Amniotic stem cell (primary cell): ENCODE measurements at places on chromosomes 2 and 18.
A peak's percentile ranks its signal among the peaks of the same experiment; 100 is the strongest.

GRCh38 chr18:61398961-61399705 is 65.9 kb downstream of the CDH20 start:
- peak; percentile 68 for DNase-seq

- no peak for DNase-seq
Observed at GRCh38 chr2:190982262-190983034, 31.5 kb downstream of the STAT1 start.

DNA sequence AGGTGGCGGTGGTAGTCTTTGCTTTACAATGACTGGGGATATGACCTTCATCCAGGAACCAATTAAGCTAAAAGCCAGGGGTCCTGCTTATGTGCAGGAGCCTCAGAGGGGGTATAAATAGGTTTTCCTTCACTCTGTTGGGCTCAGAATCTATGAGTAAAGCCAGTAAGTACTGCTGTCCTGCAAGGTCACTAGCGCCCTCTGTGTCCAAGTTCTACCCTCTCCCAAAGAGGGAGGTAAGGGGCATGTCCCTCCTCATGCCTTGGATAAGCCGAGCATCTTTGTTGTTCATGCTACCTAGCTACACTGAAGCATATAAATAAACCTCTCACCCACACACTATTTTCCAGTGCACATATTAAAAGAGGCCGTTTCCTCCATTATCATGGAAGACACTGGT is 79.4 kb downstream of the SPRED2 start:
- no peak for DNase-seq

- DNase-seq = no peak
Observed at GRCh38 chr2:82839036-82839435, 1620.0 kb downstream of the SUCLG1 start.

DNA sequence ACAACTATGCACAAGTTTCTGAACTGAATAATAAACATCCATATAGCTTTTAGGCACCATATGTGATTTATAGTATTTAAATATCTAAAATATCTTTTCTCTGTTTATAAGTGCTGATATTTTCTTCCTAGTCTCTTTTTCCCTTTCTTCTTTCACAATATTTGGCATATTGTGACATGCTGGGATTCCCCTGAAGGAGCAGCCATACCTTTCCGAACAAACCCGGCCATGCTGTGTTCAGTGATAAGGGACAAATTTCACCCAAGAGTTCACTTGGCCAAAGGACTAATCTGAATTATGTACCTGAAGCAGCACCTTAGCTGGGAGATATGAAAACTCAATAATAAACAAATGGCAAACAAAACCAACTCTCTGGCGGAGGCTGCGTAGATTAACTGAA is 250.8 kb downstream of the RDH14 start:
- DNase-seq = no peak

GRCh38 chr2:88626171-88627054 is 851 bp downstream of the EIF2AK3 start:
- DNase-seq = no peak

DNA sequence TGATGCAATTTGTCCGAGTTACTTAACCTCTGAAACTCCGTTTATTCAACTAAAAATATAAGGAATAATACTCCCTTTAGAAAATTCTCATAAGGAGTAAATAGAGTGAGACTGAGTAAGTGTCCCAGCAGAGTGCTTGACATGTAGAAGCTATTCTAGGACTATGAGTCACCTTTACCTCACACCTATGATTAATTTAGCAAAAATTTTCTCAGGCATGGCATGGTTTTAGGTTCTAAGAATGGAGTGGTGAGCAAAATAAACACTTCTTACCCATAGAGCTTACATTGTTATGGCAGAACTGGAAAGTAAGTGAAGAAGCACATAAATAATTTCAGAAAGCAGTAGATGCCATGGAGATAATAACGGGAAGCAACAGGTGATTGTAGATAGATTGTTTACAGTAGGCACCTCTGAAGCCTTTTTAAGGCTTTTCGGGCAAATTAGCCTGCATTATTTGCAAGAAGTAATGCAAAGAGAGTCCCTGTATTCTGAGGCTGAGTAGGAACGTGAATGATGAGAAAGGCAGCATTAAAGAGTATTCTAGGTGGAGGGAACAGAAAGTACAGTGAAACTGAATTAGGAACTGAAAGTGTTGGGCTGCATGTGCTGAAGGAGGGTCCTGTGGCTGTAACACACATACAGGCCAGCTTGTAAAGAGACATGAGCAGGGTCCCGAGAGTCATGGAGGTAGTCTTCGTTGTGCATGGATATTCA is 209.2 kb downstream of the ZNF407 start:
- DNase-seq = peak; percentile 20

- DNase-seq = no peak
Observed at GRCh38 chr2:71884303-71885042, 263.2 kb downstream of the CYP26B1 start.

DNA sequence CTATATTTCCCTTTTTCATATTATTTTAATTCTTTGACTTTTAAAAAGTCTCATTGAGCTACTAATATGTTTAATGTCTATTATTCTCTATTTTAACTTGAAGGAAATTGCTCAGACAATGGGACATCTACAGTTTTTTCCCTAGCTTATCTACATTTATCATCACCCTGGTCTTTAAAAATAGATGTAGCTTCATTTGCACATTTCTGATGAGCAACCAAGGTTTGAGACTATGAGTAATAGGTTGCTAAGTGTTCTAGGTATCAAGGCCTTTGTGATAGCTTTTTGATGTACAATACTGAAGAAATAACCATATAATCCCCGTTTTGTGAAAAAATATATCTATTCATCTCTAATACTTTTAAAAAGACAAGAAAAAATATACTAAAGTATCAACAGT is 47.0 kb downstream of the STAT4 start:
- no peak for DNase-seq

- DNase-seq = no peak
Observed at GRCh38 chr18:36083729-36084128, 16.4 kb upstream of the RPRD1A start.

DNA sequence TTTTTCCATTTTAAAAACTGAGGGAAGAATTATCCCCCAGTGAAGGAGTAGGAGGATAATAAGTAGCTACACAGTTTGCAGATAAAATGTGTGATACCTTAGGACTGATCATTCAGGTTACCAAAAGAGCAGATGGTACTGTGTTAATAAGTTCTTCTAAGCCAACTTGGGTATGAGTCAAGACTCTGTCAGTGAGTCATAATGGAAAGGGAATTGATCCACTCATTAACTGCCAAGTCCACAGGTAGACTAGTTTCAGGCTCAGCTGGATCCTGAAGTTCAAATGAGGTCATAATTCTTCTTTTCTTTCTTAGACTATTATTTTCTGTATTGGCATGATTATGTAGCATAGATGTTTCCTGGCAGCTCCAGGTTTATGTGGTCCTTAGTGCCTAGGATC is 142.4 kb upstream of the ALPP start:
- no peak for DNase-seq

DNA sequence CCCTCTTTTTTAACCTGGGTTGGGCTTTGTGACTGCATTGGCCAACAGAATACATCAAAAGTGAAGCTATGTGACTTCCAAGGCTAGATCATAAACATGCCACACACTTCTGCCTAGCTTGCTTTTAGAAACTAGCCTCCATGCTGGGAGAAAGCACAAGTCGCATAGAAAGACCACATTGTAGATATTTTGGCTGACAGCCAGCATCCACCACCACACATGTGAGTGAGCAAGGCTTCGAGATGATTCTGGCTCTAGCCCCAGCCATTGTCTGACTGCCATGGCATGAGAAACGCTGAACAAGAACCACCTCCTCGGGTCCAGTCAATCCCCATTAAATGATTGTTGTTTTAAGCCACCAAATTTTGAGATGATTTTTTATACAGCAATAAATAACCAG is 66.8 kb upstream of the STPG4 start:
- no peak for DNase-seq

DNA sequence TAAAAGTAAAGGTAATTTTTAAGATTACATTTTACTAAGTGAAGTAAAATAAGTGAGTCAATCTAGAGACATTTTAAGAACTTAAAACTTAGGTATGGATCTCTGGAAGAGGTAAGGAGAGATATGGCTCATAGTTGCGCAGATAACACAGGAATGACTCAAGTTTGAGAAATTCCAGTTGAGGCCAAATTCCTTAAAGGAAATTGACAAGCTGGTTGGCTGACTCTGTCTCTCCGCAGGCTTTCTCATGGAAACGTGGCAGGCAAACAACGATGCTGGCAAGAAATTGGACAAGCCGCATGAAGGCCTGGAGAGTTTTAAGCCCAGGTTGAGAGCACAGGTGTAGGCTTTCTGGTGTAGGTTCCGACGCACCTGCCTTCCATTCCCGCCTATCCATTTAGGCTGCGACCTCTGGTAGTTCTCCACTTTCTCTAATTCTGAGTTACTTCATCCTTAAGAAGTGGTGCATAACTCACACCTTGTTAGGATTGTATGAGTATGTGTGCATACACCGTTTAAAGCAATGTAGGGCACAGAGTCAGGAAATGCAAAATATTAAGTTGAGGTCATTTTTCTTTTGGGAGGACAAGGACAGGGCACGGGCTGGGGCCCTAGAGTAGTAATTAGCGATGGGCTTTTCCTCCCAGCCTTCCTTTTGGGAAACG is 589 bp upstream of the DAW1 start:
- DNase-seq = peak; percentile 57

- DNase-seq = no peak
Observed at GRCh38 chr18:26543373-26543772, 5.0 kb downstream of the KCTD1 start.

DNA sequence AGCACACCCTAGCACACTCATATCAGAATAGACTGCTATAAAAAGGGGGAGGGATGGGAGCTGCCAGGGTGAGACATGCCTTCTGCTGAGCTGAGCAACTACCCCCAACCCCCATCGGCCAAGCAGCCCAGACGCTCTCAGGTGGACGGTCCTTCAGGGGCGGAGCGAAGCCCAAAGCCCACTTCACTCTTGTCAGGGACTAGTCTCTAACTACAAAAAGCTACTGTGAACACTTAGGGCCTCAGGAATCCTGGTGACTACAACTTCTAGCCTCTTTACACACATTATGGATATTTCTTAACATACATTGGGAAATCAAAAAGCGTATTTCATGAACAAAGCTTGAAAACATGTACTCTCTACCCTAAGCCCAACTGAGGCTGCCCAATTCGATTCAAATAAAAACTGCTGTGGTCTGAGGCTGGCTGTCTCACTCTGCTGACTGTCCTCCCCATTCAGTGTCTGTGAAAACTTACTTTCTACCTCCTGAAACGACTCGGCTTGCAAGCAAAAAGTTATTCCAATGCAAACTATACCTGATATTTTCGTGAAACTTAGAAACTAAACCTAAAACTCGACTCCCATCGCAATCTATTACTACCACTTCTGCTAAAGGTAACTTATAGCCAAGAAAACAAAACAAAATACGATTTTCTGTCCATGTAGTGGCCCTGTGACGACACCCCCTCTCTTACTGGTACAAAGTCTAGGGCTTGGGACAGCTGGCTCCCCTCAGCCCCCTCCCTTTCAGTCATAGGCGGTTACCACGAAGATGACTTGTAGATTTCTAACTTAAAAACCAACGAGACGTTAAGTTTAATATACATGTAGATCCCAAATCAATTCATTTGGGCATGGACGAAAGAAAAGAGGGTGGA is 1.2 kb downstream of the SERTAD2 start:
- DNase-seq = peak; percentile 18

- no peak for DNase-seq
Observed at GRCh38 chr2:127645026-127645394, 943 bp upstream of the GPR17 start.

- no peak for DNase-seq
Observed at GRCh38 chr2:187526792-187527191, 27.4 kb downstream of the TFPI start.

GRCh38 chr2:201871471-201871870 is 65.1 kb downstream of the CDK15 start:
- no peak for DNase-seq

DNA sequence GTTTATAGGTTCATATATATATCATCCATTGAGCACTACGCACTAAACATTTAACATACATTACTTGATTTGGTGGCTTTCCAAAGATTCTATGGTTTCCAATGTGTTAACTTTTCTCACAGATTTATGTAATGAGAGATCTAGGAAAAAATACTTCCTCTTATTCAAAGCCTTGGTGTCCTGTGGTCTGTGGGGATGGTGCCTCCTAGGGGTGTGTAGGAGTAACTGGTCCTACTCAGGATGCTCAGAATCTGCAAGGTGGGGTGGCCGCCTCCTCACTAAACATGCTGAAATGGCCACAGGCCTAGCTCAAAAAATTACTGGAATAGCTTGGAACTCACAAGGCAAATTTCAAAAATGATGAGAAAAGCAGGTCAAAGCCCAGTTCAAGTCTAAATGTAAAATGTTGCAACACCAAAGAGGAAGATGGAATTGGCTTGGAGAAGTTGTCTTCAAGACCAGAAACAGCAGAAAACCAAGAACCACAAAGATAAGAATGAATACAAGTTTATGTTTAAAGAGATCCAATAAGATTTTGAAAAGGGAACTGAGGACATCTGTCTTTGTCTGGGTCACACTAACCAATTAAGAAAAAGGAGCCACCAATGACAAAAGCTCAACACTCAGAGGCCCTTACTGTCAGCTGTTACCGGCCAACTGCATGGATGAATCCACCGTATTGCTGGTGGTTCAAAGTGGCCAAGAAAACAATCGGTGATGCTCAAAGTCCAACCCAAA is 11.5 kb downstream of the GPR55 start:
- DNase-seq = no peak

DNA sequence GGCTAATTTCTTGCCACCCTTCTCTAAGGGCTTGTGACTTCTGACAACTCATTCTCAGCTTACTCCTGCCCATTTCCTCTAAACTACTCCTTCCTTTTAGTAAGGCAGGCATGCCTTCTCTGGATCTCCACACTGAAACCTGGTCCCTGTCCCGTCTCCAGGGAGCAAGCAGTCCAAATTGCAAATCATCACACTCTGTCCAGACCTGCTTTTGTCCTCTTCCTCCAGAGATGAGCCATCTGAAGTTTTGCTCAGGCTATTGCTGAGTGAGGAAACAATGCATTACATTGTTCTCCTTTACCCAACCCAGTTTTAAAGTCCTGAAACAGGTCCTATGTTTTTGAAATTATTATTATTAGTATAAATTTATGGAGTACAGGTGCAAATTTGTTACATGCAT is 57.3 kb downstream of the ARHGAP25 start:
- no peak for DNase-seq

GRCh38 chr2:189181706-189182105 is 2.1 kb upstream of the COL5A2 start:
- DNase-seq = no peak

GRCh38 chr18:6633310-6633709 is 96.2 kb upstream of the ARHGAP28 start:
- DNase-seq = no peak
